ENCODE measurements at places on chromosomes 7 and 10. TPM values are rescaled to one million over a fixed set of nuclear protein-coding genes. Genes with fewer than 3 reads are reported as not detected.

The MMS19 gene
- 77.3 TPM for total RNA-seq

The SERPINE1 gene
- total RNA-seq, result 1.2 TPM

The ODAD2 gene
- total RNA-seq, result 6.8 TPM

The HOGA1 gene
- total RNA-seq, result 3.5 TPM

The SORCS1 gene
- total RNA-seq, result 48.9 TPM

The NPFFR1 gene
- total RNA-seq, result not detected

The INMT gene
- total RNA-seq, result 0.08 TPM

The PNPLA8 gene
- 27.9 TPM for total RNA-seq

The GNGT1 gene
- total RNA-seq, result 0.65 TPM

The TCAF1 gene
- total RNA-seq, result 72.2 TPM

The NYAP1 gene
- total RNA-seq, result 0.56 TPM

The CDHR3 gene
- total RNA-seq, result 1.5 TPM

The LEP gene
- total RNA-seq, result not detected

The VSTM2A gene
- total RNA-seq, result not detected

The CDC14C gene
- total RNA-seq, result 0.15 TPM

The ADCY1 gene
- total RNA-seq, result not detected

The LRRC18 gene
- not detected for total RNA-seq

The SPAM1 gene
- not detected for total RNA-seq

The PTER gene
- 7.6 TPM for total RNA-seq

The NEUROD6 gene
- not detected for total RNA-seq

The POLD2 gene
- 149 TPM for total RNA-seq

The TCERG1L gene
- total RNA-seq, result not detected

The PTN gene
- total RNA-seq, result 0.23 TPM

The CALML3 gene
- total RNA-seq, result not detected

The SPDYE6 gene
- not detected for total RNA-seq

The STK32C gene
- total RNA-seq, result 2.8 TPM

The LBX1 gene
- 13.7 TPM for total RNA-seq

The CABCOCO1 gene
- total RNA-seq, result not detected

The LRMDA gene
- total RNA-seq, result 0.24 TPM

The OPALIN gene
- total RNA-seq, result not detected

The PRKG1 gene
- 3.0 TPM for total RNA-seq

The SDHAF3 gene
- total RNA-seq, result 46.2 TPM

The NFE2L3 gene
- total RNA-seq, result not detected

The TAS2R41 gene
- total RNA-seq, result not detected

The GBX1 gene
- 0.95 TPM for total RNA-seq

The UBE3C gene
- 128 TPM for total RNA-seq

The C7orf57 gene
- 0.06 TPM for total RNA-seq

The EMX2 gene
- total RNA-seq, result 2.6 TPM

The DUS4L gene
- total RNA-seq, result 16.0 TPM

The TEX47 gene
- not detected for total RNA-seq

The KCP gene
- total RNA-seq, result 0.20 TPM

The HMX3 gene
- 0.12 TPM for total RNA-seq

The TFR2 gene
- not detected for total RNA-seq

The GPNMB gene
- total RNA-seq, result 0.85 TPM
